ENCODE measurements at places on chromosomes 13 and 19.

DNA sequence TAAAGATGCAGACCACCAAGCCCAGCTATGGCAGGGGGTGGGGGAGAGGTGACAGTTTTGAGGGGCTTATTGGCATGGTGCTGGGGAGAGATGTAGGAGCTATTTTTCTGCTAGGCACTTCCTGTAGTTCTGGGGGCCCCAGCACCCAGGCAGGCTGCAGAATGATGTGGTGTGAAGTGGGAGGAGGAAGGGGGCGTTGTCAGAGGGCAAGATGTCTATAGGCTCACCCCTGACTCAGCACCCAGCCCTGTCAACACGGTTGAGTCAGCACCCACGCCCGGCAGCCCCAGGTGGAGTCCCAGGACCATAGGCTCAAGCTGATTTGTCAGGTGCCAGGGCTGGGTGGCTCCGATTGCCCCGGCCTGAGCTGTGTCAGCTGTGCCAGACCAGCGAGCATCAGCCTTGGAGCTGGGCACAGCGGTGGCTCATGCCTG, 5.8 kb downstream of the KLF2 start:
- H3K27me3 ChIP-seq = peaks cover 13% of the 10 kb centered on the region
- peaks cover 52% of the 10 kb centered on the region for H3K36me3 ChIP-seq
- peak overlapping the region; percentile 100 for H3K4me3 ChIP-seq
- peak; percentile 94 for DNase-seq

- H3K27ac ChIP-seq = no peak overlapping the region
- peaks cover 16% of the 10 kb centered on the region for H3K4me1 ChIP-seq
- no peak overlapping the region for H3K4me3 ChIP-seq
- no peaks in the 10 kb centered on the region for H3K36me3 ChIP-seq
- no peak for DNase-seq
Observed at GRCh38 chr19:49356382-49356781, 5.8 kb downstream of the TEAD2 start.

- peaks cover 2% of the 10 kb centered on the region for H3K27me3 ChIP-seq
- H3K4me3 ChIP-seq = no peak overlapping the region
- H3K36me3 ChIP-seq = no peaks in the 10 kb centered on the region
- H3K4me1 ChIP-seq = no peaks in the 10 kb centered on the region
Observed at GRCh38 chr13:26707122-26708006, 53.2 kb downstream of the GPR12 start.

DNA sequence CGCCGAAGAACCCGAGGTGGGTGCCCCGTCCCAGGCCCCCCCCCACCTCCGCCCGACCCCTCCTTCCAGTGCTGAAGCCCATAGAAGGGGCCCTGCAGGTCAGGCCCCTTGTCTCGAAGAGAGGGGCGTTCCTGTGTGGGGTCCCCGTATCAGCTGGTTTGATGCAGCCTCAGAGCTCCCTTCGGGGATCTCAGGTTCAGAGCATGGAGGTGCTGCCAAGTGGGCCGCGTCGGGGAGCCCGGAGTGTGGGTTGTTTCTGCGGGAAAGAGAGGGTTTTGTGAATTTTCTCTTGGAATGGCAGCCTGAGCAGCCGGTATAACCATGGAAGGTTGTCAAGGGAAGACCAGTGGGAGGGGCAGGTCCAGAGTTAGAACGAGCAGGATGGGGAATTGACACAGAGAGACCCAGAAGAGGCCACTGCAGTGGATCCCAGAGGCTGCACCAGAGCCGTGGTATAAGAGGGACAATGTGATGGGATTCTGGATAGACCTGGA, 384 bp downstream of the TRAPPC2B start:
- peak overlapping the region; percentile 88 for H3K4me3 ChIP-seq
- peaks cover 49% of the 10 kb centered on the region for H3K36me3 ChIP-seq
- peak overlapping the region; percentile 98 for H3K27ac ChIP-seq
- peaks cover 15% of the 10 kb centered on the region for H3K4me1 ChIP-seq
- no peak for DNase-seq

GRCh38 chr13:76965759-76966421, 17.6 kb downstream of the ACOD1 start:
- DNase-seq = no peak
- H3K27me3 ChIP-seq = peaks cover 5% of the 10 kb centered on the region
- H3K36me3 ChIP-seq = no peaks in the 10 kb centered on the region
- H3K27ac ChIP-seq = no peak overlapping the region

DNA sequence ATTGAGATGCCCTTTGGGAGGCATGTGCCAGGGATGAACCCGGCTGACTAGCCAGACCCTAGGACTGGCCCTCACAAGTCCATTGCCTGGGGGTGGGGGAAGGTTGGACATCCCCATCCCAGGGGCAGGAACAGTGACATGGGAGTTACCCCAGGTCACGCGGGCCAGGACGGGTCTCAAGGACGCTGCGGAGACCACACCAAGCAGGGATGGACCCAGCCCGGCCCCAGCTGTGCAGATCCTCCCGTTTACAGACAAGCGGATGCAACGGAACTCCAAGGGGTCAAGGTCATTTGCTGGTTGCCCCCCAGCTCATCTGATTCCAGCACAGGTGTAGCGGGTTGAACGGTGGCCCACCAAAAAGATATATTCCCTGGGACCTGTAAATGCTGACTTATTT, 20.0 kb downstream of the F2RL3 start:
- no peaks in the 10 kb centered on the region for H3K36me3 ChIP-seq
- no peaks in the 10 kb centered on the region for H3K4me1 ChIP-seq
- no peak overlapping the region for H3K4me3 ChIP-seq
- DNase-seq = no peak
- no peaks in the 10 kb centered on the region for H3K27me3 ChIP-seq
- no peak overlapping the region for H3K27ac ChIP-seq

DNA sequence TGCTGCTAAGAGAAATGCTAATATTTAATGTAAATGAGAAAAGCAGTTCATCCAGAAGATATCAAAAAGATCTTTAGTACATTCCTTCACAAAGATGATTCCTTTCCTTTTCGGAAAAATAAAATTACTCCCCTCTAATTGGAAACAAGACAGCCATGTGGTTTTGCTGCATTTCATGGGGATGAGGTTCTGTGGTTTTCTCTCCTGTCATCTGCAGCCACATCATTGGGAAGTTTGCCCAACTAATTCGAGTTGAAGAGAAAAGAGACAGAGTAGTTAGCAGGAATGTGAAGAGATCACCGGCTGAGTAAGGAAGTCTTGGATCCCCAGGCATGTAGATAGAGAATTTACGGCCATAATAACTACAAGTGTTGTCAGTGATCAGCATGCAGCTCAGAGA, 122.1 kb downstream of the CYSLTR2 start:
- H3K27me3 ChIP-seq = peaks cover 31% of the 10 kb centered on the region
- no peak overlapping the region for H3K27ac ChIP-seq
- H3K36me3 ChIP-seq = no peaks in the 10 kb centered on the region
- no peak overlapping the region for H3K4me3 ChIP-seq

DNA sequence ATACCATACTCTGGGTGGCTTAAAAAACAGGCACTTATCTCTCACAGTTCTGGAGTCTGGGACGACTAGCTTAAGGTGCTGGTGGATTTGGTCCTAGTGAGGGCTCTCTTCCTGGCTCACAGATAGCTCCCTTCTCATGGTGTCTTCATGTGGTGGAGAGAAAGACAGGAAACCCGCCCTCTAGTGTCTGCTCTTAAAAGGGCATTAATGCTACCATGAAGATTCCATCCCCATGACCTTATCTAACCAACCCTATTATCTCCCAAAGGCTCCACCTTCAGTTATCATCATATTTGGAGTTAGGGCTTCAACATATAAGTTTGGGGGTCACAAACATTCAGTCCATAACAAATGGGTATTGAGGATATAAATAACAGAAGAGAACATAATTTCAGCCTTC, 139.4 kb downstream of the HS6ST3 start:
- DNase-seq = no peak
- H3K27ac ChIP-seq = no peak overlapping the region
- H3K4me1 ChIP-seq = no peaks in the 10 kb centered on the region
- no peaks in the 10 kb centered on the region for H3K36me3 ChIP-seq
- no peaks in the 10 kb centered on the region for H3K27me3 ChIP-seq

GRCh38 chr19:33823341-33823740, 26.7 kb downstream of the KCTD15 start:
- peaks cover 9% of the 10 kb centered on the region for H3K27me3 ChIP-seq
- H3K36me3 ChIP-seq = no peaks in the 10 kb centered on the region

DNA sequence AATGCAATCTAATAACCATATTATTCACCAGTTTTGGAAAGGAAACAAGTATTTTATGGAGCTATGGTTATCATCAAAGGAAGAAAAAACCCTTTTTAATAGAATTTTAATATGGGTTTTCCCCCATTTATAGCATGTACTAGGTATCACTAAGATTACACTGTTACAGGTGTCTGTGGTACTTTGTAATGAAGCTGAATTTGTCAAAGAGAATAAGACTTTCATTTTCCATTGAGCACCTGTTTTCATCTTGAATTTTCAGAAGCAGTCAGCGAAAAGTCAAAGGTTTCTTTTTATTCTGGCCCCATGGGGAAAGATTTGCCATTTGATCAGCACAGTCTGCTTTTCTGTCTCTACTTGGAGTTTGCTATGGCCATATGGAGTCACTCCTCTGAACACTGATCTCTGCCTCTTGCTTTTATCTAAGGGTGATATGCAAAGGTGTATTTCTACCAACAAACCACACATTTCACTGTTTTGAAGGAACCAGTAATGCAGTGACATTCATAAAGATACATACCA, 590.0 kb downstream of the DCT start:
- no peaks in the 10 kb centered on the region for H3K36me3 ChIP-seq
- no peaks in the 10 kb centered on the region for H3K27me3 ChIP-seq
- H3K27ac ChIP-seq = no peak overlapping the region
- DNase-seq = no peak
- no peaks in the 10 kb centered on the region for H3K4me1 ChIP-seq

GRCh38 chr13:45120967-45121831, 889 bp downstream of the GTF2F2 start:
- H3K4me1 ChIP-seq = peaks cover 8% of the 10 kb centered on the region
- H3K4me3 ChIP-seq = no peak overlapping the region
- no peaks in the 10 kb centered on the region for H3K27me3 ChIP-seq

DNA sequence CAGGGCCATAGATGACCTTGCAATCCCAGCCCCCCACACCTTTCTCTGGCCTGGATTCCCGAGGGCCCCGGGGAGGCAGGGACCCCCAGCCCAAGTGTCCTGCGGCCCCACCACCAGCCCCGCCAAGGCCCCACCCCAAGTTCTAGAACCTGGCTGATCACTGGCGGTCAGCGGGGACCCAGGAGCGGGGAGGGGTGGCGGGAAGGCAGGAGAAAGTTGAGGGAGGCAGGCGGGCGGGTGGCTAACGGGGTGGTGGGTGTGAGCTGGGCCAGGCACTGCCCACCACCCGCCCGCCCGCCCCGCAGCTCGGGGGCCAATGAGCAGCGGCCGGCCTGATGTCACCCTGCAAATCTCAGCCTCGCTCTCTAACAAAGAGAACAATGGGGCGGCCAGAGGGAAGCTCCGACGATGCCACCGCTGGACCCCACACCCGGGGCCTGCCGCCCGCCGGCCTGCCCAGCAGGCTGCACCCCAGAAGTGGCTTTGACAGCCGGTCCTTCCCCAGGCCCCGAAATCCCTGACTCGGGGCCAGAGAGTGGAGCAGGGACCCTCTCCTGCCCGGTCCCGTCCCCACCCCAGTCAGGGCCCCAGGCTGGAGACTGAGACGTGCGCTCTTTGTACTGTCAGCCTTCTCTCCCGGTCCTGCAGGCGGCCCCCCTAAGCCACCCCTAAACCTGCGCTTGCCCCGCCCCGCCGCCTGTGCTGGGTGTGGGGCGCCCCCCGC, 1.6 kb downstream of the MEX3D start:
- H3K27me3 ChIP-seq = peaks cover 13% of the 10 kb centered on the region
- H3K27ac ChIP-seq = no peak overlapping the region
- H3K36me3 ChIP-seq = no peaks in the 10 kb centered on the region
- no peak for DNase-seq

DNA sequence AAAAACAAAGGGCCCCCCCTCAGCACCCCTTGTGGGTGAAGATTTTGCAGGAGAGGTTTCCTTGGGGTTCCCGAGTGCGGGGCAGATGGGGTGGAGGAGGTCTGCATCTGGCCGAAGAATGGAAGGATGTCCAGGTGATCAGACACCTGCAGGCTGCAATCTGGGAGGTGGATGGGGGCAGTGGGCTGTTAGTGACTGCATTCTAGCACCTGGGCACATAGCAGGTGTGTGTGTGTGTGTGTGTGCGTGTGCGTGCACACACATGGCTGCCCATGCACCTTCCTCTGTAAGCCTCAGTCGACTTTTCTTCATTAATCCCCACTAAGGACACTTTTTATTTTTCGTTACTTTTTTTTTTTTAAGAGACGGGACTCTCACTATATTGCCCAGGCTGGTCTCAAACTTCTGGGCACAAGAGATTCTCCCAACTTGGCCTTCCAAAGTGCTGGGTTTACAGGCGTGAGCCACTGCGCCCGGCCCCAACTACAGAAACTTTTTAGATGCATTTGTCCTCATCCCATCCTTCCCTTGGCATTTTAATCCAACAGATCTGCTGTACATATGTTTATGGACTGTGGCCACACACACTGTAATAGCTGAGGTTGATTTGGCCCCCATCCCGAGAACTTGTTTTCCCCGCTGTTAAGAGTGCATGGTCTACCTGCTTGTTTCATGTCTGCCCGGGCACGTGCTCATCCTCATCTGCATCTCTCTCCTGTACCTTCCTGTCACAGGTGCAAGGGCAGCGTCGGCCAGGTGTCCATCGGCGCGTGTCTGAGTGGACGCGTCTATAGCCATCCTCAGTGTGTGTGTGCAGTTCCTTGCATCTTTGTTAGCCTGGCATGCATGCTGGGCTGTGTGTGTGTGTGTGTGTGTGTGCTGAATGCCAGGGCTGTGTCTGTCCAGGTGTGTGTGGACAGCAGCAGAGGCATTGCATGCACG, 731 bp downstream of the MAG start:
- H3K4me3 ChIP-seq = no peak overlapping the region
- DNase-seq = no peak
- no peak overlapping the region for H3K27ac ChIP-seq
- no peaks in the 10 kb centered on the region for H3K36me3 ChIP-seq

DNA sequence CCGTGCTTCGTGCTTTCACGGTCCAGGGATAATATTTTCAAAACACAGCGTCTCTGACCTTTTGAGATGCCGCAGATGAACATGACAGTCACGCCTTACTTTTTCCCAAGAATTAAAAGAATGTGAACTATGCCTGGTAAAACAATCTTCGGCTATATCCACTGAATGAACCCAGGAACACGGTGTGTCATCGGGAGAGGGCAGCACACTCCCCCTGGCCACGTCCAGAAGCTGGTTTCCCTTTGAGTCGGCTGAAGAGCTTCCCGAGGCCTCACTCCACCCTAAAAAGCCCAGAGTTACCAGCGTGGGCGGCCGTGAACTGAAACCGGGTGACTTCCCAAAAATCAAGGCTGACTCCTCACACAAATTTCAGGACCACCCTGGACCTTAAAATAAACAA, 22.9 kb upstream of the SHISA2 start:
- H3K4me3 ChIP-seq = no peak overlapping the region
- peaks cover 4% of the 10 kb centered on the region for H3K4me1 ChIP-seq
- no peaks in the 10 kb centered on the region for H3K36me3 ChIP-seq
- DNase-seq = no peak
- H3K27ac ChIP-seq = no peak overlapping the region

Data from activated CD4-positive, alpha-beta T cell treated with anti-CD3 and anti-CD28 coated beads, Interleukin-2, amount 10 ng/mL, durations not matched to agents 7 days and 5 days (primary cell).